ENCODE measurements at places on chromosomes 4 and X.

DNA sequence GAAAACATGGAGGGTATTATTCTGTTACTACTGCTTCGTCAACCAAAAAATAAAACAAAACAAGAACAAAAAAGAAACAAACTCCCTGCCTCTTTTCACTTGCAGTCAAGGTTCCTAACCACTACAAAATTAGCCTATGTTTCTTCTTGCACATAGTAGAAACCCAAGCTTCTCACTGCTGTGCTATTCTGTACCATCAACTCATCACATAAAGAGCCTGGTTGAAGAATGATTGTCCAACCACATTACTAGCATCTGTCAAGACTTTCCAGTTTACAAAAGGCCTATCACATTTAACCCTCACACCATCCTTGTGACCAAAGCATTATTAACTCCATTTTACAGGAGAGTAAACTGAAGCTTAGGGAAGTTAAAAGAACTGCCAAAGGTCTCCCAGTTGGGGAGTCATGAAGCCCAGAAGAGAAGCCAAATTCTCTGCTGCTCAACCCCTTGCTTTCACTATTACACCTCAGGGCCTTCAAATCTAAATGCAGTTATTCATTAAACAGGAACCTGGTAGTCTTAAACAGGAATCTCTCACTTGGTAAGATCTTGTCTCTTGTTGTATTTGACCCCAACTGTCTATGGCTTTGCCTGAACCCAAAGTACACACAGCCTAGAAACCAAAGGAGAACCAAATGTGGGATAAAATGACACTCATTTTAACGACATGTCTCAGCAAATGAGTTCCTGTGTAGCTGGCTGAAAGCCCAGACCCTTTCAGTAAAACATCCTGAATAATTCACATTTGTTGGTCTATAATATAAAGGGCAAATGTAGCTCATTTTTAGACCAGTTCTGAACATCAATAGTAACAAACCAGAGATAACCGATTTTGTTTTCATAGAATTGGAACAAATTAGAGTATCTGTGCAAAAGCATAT is 8.6 kb downstream of the F9 start:
- DNase-seq = peak; percentile 2

DNA sequence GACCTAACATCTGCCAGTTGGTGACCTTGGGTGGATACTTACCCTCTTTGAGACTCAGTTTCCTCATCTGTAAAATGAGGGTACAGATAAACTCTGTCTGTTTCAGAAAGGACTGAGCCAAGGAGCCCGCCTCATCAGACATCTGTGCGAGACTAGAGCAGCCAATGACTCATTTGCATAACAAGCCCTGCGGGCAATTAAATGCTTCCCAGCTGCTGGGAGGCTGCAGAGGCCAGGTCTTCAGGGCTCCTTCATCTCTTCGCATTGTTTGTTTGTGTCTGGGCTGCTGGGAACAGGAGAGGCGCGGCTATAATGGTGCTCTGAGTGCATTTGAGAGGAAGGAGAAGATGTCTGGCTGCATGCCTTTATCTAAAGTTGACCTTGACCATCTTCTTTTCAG is 85.0 kb downstream of the ADRA2C start:
- DNase-seq = peak; percentile 78

DNA sequence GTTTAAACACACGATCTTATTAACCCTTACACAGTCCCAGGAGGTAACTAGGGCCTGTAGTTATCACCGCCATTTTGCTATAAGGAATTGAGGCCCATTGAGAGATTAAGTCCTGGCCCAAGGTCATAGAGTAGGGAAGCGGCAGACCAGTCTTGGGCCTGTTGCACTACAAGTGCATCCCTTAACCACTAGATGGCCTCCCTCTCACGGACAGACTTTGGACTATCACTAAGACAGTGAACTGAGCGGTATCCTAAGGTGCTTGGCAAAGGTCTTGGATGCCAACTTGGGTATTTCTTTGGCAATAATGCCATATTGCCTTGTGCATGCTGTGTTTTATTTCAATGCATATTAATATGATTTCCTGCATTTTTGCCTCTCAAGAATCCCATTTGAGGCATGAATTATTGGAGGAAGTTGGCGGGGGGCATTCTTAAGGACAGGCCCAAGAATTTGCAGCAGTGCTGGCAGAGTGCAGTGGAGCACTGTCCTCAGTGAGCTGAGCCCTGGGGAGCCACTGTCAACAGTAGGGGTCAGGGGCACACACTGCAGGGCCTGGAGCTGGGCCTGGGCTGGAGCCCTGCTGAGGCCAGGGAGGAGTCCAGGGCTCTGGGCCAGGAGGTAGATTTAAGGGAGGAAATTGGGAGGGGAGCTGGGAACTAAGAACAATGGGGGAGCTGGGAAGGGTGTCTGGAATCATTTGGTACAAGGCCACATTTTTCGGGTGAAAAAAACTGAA is 147.4 kb downstream of the SMIM20 start:
- DNase-seq = peak; percentile 45

- DNase-seq = no peak
Observed at GRCh38 chr4:1502501-1502886, 96.3 kb upstream of the NKX1-1 start.

DNA sequence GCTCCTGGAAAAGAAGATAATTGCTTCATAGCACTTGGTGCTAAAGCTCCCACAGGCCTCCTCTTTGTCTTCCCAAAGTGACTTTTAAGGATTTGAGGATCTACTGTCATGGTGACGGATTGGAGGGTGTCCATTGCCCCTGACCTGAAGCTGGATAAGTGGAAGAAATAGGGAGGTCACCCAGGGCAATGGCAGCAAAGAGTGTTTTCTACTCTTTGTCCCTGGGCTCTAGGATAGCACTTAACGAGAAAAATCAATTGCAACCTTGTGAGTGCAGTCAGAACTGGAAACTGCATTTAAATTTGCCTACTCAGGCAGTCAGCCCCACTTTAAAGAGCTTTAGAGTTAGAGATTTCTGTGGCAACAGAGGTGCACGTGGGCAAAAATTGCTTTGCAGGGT is 43.7 kb upstream of the XK start:
- DNase-seq = no peak

DNA sequence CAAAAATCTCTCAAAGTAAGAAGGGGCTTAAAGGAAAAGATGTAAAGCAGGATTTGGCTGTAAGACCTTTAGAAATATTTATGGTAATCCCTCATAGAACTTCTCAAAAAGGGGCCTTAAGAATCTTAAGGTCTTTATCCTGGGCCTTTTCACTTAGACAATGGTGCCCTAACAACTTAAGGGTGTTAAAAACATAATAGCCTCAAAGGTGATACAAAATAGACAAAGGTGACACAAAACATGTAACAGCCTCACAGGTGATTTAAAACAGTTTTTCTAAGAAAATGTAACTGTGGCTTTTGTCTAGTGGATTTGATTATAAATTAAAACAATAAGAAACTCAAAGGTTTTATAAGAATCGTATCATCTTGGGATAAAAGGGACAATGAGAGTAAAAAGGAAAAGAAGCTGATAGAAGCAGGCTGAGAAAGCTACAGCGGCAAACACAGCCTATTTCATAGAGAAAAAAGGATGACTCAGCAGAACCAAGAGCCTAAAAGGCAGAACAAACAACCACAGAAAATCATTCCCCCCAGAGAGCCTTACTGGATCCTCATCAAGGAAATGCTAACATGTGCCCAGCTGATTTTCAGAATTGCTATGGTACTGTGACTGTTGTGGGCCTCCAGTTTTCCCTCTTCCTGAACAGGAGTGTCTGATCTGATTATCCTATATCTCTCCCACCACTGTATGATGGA is 164.3 kb downstream of the STPG2 start:
- no peak for DNase-seq

DNA sequence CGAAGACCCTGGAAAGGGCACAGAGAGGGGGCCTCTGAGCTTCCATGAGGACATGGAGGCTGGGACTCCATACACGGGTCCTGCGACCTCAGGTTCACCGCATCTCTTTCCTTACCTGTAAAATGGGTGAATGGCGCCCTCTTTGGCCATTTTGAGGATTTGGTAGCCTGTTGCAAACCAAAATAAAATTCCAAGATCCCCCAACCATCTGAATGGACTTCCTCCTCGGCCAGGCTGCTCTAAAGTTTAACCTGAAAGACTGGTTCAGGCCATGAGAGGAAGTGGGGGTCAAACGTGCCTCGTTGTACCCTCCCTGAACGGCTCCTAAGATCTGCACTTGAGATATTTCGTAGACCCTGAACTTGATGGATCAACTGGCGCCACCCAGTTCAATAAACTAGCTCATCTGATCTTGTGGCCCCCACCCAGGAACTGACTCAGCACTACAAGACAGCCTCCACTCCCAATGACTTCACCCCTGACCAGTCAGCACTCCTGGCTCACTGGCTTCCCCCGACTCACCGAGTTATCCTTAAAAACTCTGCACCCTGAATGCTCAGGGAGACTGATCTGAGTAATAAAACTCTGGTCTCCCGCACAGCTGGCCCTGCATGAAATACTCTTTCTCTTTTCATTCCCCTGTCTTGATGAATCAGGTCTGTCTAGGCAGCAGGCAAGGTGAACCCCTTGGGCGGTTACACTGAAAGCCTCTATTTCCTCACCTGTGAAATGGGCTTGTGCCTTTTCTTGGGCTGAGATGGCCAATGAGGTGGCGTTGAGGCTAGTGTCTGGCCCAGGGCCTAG is 32.9 kb upstream of the GPR78 start:
- DNase-seq = peak; percentile 77

- peak; percentile 47 for DNase-seq
Observed at GRCh38 chr4:54971474-54971950, 153.9 kb downstream of the KDR start.

GRCh38 chrX:109472939-109473735 is 8.7 kb downstream of the GUCY2F start:
- peak; percentile 32 for DNase-seq

DNA sequence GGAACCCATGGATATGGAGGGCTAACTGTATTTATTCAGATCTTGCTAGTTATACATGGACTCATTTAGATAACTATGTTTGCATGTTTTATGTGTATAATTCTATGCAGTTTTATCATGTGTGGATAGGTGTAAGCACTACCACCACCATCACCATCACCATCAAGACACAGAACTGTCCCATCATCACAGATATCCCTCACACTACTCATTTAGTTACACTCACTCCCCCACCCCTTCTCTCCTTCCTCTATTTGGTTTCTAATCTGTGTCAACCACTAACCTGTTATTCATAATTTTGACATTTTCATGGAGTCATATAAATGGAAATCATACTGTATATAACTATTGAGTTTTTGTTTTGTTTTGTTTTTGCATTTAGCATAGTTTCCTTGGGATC is 43.7 kb downstream of the STAG2 start:
- DNase-seq = no peak
